ENCODE measurements at places on chromosomes 6 and 20.

DNA sequence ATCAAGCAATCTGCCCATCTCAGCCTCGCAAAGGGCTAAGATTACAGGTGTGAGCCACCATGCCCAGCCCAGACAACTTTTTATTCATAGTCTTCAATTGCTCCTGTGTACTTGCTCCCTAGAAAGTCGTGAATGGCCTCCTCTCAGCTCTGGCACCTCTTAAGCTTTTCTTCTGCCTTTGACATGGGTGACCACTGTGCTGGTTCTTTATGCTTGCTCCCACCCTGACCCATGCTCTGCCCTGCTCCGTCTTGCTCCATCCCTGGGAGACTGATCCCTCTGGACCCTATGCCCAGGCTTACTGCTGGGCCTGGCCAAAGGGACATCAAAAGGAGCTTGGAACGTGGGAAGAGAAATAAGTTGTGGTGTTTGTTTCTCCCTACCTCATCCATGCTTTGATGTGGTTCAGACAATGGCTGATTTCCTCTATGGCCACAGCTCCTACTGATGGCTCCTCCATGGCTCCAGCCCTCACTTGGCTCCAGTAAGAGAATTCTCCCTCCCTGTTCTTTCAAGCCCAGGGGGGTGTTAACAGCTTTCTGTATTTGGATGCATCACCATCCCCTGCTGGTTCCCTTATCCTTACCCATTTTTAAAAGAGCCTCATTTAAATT, 7.7 kb upstream of the TREM2 start:
- ATAC-seq = no peak

- ATAC-seq = no peak
These were observed 81.3 kb downstream of the RPP40 start for GRCh38 chr6:4922488-4923037.

- ATAC-seq = no peak
These were observed 164.9 kb downstream of the UTRN start for GRCh38 chr6:144449911-144450597.

DNA sequence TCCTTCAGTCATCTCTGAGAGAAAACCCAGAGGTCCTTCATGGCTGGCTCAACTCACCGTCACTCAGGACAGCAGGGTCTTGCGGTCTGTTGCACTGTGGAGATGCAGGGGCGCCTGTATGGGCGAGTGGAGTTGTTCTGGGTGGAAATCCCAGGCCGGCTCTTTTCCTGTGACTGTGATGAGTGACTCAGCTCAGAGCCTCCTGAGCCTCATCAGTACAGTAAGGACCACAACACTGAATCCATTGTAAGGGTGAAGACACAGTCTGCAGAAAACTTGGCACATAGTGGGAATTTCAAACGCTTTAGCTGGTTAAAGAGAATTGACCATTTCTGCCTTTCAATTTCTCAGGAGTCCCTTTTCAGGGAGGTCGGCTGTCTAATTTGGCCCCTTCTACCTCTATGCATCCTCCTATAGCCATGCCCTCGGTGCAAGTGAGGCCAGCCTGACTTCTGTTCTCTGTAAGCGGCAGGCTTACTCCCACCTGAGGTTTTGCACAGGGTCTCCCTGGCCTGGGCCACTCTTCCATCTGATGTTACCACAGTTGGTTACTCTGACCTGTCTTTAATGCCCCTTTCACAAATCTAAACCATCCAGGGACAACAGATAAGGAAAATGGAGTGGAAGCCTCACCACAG, 35.5 kb upstream of the TBXT start:
- ATAC-seq = no peak

- ATAC-seq = no peak
These were observed 50.8 kb upstream of the SMLR1 start for GRCh38 chr6:130776287-130776925.

DNA sequence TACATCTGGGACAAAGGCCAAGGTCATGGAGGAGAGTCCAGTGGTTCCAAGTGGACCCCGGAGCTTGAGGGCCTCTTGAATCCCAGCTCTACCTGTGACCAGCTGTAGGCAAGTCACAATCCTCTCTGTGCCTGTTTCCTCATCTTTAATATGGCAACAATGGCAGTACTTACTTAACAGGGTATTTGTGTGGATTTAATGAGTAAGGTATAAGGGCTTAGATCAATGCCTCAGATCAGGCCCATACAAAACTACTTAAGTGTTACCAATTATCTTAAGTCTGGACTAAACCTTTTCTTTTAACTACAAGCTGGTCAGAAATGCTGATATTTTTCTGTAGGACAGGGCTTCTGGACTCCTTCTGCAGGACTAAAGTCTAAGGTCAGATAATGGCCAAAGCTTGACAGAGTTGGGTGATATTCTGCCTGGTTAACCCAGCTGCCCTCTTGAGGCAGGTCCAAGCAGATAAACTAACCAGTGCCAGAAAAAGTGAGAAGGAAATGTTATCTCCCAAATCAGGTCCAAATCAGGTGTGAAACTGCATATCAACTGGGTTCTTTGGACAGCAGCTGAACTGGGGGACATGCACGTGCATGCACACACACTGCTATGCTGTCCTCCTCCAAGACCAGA, 2.2 kb downstream of the SULF2 start:
- ATAC-seq = no peak

DNA sequence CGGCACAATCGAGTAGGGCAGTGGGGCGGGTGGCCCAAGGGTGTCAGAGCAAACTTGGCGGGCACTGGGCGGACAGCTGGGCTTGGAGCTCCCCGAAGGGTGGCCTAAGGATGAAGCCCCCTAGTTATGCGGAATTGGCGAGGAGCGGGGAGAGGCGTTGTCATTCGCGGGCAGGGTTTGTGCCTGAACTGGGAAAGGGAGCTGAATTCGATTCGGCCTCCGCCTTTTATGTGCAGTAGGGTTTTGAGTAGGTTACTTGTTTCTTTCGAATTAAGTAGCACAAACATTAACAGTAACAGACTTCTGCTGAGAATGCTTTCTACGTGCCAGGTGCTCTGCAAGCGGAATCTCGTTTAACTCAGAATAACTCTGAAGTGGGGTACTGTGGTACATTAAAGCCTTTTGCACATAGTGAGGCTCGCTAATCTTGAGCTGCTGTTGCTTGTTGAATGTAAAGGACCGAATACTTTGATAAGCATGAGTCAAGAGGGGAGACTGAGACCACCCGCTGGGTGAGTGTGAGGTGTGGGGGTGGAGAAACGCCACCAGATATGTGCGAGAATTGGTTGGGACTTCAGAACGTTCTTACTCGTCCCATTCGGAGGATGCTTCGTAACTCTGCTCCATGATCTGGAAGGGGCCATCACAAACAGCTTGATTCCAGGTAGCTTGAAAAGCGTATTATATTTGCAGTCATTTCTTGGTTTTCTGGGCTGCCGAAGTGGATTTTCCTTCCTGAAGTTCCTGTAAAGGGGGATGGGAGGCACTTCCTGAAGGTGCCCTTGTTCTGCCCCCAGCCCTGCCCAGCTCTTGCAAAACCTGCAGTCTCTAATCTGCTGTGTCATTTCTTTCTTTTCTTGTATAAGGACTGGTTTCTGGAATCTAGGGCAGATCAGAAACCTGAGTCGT, 833 bp downstream of the RAB5IF start:
- no peak for ATAC-seq

GRCh38 chr20:22623211-22623610, 38.8 kb upstream of the FOXA2 start:
- no peak for ATAC-seq

GRCh38 chr6:56915832-56916231, 39.1 kb upstream of the BEND6 start:
- no peak for ATAC-seq

DNA sequence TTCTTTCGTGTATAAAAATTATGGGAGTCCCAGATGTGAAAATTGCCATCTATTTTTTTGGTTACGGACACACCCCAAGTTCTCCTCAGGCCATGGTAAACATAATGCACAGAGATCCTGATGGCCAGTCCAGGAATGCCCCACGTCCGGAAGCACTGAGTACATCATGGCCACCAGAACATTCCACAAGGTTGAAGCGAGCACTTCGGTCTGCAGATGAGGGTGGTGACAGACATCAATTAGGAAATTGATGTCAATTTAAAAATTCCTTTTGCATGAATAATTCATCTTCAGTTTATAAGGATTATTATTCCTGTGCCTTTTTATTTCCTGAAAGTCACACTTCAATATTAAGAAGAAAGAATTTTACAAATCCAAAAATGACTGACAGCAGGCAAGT, 13.2 kb upstream of the EXOC2 start:
- ATAC-seq = no peak

DNA sequence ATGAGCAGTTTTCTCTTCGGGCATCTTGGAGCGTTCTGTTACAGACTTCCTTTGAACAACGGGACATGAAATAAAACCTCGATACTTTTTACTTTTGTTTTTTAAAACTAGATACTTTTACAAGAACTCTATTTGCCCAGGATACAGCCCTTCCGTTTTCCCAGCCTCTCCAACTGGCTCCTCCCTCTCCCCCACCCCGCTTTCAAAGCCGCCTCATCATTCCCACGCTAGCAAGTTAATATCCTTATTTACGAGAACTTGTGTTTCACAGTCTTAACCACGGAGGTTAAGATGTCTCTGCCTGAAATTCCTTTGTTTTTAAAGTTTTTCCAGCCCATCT, 241 bp upstream of the CFAP206 start:
- ATAC-seq = peak; percentile 81

GRCh38 chr20:32787168-32787567, 25.0 kb downstream of the DNMT3B start:
- ATAC-seq = no peak

DNA sequence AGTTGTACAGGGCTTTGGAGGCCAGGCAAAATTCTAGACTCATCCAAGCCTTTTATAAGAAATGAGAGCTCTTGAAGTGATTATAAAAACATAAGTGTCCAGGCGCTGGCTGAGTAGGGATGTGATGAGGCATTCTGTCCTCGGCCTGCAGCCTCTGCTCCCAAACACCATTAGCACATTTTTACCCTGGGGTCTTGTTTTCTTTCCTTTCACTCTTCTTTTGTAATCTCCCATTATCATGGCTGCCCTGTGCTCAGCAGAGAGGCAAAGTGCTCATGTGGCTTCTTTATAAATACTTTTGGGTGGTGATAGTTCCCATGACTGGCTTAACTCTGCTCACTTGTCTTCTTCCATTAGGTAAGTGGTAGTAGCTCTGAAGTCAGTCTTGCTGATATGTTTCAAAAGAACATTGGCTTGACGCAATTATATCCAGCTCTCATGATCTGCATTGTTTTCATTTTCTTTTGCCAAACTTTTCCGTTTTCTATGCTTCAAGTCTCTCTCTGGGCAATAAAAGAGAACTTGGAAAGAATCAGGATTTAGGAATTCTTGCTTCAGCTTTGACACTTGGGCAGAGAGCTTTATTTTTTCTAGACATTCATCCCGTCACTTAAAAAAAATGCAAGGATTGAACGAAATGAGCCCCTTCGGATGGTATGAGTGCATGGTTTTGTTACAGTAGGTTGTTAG, 61.1 kb downstream of the CAP2 start:
- no peak for ATAC-seq
